B cell (primary cell): ENCODE measurements at places on chromosomes 12 and 14.
A peak's percentile ranks its signal among the peaks of the same experiment; 100 is the strongest.

GRCh38 chr12:13390381-13390861 is 193.9 kb downstream of the EMP1 start:
- no peak for DNase-seq

- DNase-seq: no peak
Measured at GRCh38 chr12:42873401-42873800, 283.9 kb upstream of the PRICKLE1 start.

DNA sequence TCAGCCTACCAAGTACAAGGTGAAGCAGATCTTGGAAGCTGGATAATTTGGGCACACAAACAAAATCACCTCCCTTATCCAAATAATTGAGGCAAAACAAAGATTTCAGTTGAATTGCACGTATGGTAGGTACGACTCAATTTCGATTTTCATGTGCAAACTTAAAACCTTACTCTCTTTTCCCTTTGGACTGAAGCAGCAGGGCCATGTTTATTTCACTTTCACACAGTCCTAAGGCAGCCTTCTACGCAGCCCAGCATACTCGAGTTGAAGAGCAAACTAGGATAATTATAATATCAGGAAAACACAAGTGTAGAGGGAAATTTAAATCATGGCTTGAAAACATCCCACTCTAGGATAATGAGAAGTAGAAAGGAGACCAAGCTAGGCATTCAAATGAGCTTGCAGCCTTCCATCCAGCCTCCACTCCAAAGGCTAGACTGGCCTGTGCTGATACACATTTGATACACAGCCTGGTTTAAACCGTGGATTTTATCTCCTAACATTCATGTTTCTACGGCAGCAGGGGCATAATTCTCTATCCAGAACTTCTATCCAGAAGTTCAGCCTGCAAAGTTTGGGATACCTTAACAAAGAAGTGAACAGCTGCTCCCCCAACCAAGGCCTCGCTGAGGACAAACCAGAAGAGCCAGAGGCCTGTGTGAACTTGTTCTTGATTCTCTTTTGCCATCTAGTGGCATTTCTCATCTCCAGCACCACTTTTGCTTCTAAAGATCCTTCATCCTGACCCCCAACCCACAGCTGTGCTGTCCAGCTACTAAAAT is 2.4 kb upstream of the RNASE7 start:
- peak; percentile 63 for DNase-seq

GRCh38 chr12:52050758-52051541 is at the start of gene NR4A1:
NR4A1 (plus strand) TSS chr12:52051442; CDS start chr12:52054329, 2,887 bp downstream.
- DNase-seq: peak; percentile 99

GRCh38 chr14:76782885-76783566 is 21.8 kb downstream of the VASH1 start:
- DNase-seq: no peak

GRCh38 chr12:116366824-116367223 is 89.3 kb upstream of the MED13L start:
- no peak for DNase-seq

- DNase-seq: no peak
Measured at GRCh38 chr12:96811083-96811482, 96.0 kb upstream of the NEDD1 start.

- no peak for DNase-seq
Measured at GRCh38 chr14:95040708-95041476, 116.4 kb downstream of the DICER1 start.

GRCh38 chr12:27424631-27425230 is 21.8 kb upstream of the SMCO2 start:
- DNase-seq: peak; percentile 14

GRCh38 chr12:52244615-52244994 is 11.6 kb downstream of the KRT7 start:
- DNase-seq: no peak

DNA sequence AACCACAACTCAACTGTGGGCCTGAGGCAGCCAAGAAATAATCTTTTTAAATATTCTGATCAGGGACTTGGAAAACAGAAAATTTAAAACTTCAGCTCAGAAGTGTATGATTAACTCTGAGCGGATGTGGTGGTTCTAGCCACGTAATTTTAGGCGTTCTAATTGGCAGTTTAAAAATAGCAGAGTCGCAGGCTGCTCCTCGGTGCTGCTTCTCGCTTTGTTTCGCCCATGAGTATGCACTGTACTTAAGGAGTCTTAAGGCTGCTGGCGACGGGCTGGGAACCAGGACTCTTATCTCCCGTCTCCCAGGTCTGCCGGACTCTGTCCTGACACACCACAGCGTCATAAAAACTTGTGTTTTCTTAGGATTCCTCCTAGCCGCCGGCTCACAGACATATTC is 113.4 kb upstream of the PELI2 start:
- peak; percentile 8 for DNase-seq

GRCh38 chr14:104438166-104438887 is 141.2 kb upstream of the C14orf180 start:
- DNase-seq: no peak

DNA sequence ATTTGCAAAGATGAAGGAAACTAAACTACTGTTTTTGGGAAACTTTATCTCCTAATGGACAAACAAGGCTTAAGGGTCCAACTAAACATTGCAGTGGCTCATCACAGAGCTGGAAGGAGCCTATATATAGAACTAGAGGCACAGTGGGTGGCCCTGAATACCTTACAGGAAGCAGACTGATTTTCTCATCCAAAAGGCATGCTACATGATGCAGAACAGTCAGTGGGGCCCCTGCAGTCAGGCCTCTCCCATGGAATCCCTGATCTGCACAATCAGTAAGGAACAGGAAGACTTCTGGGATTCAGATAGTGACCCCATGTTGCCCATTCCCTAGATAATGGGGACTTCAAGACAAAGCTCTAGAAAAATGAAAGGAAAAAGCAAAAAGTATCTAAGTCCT is 1.9 kb upstream of the LLPH start:
- DNase-seq: no peak

GRCh38 chr14:90698379-90698869 is 117.8 kb downstream of the TTC7B start:
- no peak for DNase-seq

- no peak for DNase-seq
Measured at GRCh38 chr12:104494137-104494792, 37.5 kb downstream of the CHST11 start.
